Astrocyte of the spinal cord (primary cell): ENCODE measurements at places on chromosomes 12 and 14.

DNA sequence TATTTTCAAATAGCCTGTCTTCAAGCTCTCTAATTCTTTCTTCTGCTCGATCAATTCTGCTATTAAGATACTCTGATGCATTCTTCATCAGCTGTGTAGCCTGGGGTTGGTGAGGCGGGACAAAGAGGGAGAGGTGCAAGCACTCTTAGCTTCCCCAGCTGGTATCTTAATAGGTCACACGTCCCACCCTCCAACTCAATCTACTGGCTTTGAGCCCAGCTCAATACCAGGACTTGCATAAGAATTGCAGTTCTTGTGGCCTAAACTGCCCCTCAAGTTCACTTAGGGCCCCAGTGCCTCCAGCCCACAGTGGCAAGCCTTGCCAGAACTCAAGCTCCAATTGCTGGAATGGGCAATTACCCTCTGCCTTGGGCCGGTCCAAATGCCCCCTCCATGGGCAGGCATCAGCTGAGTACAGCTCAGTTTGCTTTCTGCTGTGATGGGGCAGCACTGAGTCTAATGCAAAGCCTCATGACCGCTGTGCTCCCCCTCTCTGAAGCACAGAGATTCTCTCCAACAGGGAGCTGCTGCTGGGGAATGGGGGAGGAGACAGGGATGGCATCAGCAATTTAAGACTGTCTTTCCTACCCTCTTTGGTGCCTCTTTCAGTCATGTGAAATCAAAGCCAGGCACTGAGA, 5.6 kb upstream of the SPATA7 start:
- no peak for DNase-seq

DNA sequence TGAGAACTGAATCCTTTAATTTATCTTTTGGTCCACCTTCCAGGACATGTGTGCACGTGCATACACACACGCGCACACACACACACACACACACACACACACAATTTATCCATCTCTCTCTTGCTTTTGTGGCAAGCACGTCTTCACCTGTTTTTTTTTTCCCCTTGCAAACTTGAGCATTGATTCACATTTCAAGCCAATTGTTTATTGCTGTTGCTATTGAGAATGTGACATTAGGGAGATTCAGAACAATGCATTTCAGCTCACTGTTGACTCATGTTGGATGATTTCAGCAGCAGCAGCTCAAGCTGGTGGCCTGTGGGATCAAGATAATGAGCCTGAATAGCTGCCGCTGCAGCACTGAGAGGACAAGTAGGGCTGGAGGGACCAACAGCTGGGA, 128.9 kb downstream of the SNAPC1 start:
- peak; percentile 18 for DNase-seq

DNA sequence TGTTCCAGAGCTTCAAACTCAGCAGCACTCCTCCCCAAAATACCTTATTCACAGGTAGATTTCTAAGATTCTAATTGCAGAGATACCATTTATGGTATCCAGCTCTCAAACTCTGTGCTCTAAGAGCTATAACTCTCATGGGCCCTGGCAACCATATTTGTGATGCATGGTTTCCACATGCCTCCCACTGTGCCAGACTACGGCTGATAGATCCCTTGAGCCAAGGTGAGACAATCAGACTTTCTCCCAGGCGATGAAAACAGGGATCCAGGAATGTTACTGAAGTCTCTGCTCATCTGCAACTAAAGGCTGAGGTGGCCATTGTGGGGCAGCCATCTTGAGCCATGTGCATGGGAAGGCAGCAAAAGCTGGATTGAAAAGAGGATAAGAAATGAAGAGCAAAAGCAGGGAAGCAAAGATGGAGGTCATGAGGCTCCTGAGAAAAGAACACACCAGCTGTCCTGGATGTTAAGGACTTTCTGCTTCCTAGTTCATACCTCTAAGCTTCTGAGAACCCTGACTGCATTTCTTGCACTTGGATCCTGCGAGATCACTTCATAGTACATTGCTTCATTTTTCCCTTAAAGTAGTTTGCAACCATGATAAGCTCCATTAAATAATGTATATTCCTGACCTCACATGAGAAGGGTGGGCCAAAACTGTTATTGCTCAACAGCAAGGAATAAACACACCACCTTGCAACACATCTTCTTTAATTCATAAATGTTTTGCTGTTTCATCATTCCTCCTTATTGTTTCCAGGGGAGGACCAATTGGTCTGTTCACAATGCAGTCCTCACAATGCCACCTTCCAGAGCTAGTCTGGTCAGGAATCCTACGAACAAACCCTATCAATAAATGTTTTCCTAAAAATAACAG, 5.4 kb downstream of the EGLN3 start:
- DNase-seq, result no peak

DNA sequence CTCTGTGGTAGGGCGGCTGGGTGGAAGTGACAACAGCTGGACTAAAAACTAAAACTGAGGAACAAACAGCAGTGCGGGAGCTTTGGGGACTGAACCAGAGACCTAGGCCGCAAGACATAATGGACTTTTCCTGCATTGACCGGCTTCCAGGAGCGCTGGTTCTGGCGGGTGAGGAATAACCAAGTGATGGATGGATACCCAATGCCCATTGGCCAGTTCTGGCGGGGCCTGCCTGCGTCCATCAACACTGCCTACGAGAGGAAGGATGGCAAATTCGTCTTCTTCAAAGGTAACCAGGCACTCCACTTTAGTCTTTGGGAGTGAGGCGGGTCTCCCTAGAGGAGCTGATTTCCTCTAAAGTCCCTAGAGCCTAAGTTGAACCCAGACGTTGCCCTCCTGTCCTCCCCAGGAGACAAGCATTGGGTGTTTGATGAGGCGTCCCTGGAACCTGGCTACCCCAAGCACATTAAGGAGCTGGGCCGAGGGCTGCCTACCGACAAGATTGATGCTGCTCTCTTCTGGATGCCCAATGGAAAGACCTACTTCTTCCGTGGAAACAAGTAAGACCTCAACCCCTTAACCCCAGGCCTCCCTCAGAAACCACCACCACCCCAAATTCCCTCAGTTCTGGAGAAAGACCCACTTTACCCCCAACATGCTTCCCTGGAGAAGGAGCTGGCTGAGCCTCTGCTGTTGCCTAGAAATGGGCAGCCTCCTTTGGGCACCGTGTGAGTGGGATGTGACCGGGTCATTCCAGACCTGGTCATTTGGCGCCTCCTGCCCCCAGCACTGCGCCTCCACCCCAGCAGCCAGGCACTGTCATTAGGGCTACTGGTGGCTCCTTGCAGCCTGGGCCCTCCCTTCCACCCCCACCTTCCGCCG, 8.1 kb downstream of the MMP14 start:
- no peak for DNase-seq

DNA sequence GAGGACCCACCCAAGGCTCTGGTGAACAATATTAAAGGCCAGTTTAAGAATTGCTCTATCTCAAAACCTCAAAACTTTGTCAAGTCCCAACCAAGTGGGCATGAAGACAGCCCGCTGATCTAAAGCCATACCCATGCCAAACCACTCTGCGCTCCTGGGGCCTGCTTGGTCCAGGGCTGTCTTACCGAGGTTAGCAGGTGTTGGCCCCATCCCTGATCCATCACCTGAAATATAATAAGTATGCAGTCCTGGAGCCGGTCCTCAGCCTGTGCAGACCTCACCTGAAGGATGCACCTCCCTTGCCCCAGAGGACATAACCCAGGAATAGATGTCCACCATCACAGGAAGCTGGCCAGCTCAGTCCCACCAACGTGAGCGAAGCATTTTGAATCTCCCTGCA, 198.3 kb upstream of the FKBP4 start:
- no peak for DNase-seq

GRCh38 chr14:56585461-56586084, 6.0 kb downstream of the TMEM260 start:
- DNase-seq, result peak; percentile 57

- no peak for DNase-seq
Measured at GRCh38 chr14:68216079-68216478, 396.5 kb downstream of the RAD51B start.

DNA sequence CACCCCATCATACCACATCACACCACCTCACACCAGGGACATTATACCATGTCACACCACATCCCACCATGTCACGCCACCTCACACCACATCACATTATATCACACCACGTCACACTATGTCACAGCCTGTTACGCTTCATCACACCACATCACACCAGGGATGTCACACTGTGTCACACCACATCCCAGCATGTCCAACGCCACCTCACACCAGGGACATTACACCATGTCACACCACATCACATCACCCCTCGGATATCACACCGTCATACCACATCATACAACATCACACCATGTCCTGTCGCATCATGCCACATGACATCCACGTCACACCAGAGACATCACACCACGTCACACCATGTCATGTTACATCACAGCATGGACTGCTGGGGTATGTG, 235.5 kb downstream of the TMEM121 start:
- no peak for DNase-seq

DNA sequence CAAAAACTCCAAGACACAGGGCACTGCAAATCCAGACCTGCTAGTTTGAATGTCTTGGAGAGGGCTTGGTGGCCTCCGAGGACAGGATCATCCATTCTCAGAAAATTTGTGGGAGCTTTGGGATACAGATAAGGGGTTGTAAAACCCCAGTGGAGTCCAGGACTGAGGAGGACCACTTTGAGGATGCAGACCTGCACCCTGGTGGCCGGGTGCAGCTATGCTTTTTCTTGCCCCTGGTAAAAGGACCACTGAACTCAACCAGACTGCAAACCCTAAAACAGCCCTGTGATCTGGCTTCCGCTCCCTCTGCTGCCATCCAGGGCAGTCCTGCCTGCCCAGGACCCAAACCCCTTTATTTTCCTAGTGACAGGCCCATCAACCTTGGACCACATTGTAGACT, 169.5 kb upstream of the DAAM1 start:
- DNase-seq, result no peak

DNA sequence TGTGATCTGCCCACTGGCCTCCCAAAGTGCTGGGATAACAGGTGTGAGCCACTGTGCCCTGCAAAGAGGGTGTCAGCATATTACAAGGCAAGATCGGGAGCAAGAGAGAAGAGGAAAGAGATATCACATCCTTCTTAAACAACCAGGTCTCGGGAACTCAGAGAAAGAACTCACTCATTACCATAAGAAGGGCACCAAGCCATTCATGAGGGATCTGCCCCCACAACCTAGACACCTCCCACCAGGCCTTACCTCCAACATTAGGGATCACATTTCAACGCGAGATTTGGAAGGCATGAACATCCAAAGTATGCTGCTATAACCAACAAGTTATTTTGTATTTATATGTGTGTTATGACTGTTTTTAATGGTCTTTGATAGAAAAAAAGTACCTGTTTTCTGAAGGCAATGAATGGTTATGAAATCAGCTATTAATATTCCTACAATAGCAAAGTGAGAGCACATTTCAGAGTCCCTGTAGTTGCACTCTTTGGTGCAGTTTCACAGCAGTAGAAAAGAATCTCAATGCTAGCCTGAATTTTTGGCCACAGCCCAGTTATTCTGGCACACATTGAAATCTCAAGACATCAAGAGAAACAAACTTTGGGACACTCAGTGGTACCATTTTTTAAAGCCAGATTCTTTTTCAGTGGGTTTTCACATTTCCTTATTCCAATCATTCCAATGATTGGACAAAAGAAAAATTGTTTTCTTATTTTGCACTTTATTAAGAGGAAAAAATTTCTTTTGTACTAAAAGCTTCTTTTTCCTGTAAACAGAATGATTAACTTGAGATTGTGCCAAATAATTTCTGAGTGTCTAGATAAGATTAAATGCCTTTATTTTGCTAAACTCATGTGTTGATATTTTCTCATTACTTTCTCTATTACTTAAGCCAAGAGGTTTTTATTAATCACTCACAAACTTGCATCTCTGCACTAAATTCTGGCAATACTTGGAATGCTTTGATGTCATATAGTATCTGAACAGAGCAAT, 582.6 kb upstream of the ATP2B1 start:
- no peak for DNase-seq

DNA sequence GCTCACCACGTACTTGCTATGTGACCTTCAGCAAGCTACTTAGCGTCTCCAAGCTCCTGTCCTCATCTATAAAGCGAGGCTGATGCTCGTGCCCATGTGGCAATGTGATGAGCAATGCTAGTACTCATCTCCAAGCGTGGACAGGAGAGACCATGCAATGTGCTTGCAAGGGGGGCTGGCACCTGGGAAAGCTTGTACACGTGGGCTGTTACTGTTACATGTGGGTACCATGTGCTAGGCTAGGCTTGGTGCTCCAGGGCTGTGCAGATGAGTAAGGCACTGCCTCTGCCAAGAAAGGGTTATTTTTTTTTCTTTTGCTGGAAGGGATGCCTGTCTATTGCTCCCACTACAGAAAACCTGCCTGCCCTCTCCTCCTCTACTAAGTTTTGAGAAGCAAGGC, 46.6 kb downstream of the TSPAN11 start:
- DNase-seq, result no peak

- DNase-seq, result no peak
Measured at GRCh38 chr14:24051176-24051788, 527 bp upstream of the CARMIL3 start.

GRCh38 chr14:99603471-99604277, at the start of gene CCDC85C:
TSS of gene CCDC85C (minus strand) at chr14:99604207. CDS start at chr14:99603959, 248 bp downstream.
- DNase-seq, result peak; percentile 53

- peak; percentile 6 for DNase-seq
Measured at GRCh38 chr12:90773491-90773890, 181.5 kb downstream of the CCER1 start.

- no peak for DNase-seq
Measured at GRCh38 chr12:5756338-5756842, 188.7 kb downstream of the ANO2 start.

DNA sequence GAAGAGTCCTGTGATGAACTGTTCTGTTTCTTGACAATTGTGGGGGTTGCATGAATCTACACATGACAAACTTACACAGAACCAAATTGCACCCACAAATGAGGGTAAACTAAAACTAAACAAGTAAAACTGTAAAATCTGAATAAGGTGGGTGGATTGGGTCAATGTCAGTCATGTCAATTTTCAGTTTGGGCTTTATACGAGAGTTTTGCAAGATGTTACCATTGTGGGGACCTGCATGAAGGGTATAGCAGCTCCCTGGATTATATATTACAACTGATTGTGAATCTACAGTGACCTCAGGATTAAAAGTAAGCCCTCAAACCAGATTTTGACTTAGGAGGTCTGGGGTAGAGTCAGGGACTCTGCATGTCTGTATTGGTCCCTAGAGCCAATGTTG, 101.5 kb upstream of the LHX5 start:
- DNase-seq, result no peak

GRCh38 chr12:10636611-10637010, 23.2 kb upstream of the MAGOHB start:
- no peak for DNase-seq

- DNase-seq, result no peak
Measured at GRCh38 chr12:104662908-104663307, 206.2 kb downstream of the CHST11 start.

GRCh38 chr14:97443412-97443811, 646.2 kb downstream of the VRK1 start:
- no peak for DNase-seq

- peak; percentile 98 for DNase-seq
Measured at GRCh38 chr12:26691234-26691970, 141.6 kb downstream of the ITPR2 start.

DNA sequence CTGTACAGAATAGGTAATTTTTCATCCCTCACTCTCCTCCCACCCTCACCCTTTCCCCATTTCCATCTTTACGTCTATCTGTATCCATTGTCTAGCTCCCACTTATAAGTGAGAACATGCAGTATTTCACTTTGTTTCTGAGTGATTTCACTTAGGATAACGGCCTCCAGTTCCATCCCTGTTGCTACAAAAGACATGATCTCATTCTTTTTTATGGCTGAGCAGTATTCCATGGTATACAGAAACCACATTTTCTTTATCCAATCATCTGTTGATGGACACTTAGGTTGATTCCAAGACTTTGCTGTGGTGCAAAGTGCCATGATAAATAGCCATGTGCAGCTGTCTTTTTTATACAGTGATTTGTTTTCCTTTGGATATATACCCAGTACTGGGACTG, 16.4 kb downstream of the EEA1 start:
- no peak for DNase-seq
